Left lung (tissue), 14 donors: ENCODE measurements at places on chromosomes 4 and X. TPM values are rescaled to one million over a fixed set of nuclear protein-coding genes. Genes with fewer than 3 reads are reported as not detected.

BRS3 gene
- total RNA-seq, result not detected

DCAF4L1 gene
- 0.15 TPM for total RNA-seq

TMSB15C gene
- total RNA-seq, result 2.8 TPM

TRIM75 gene
- total RNA-seq, result not detected

HAUS3 gene
- total RNA-seq, result 9.7 TPM

HPGD gene
- 62.6 TPM for total RNA-seq

SUPT20HL1 gene
- total RNA-seq, result not detected
